ENCODE measurements at places on chromosomes 2 and 18. TPM values are rescaled to one million over a fixed set of nuclear protein-coding genes. Genes with fewer than 3 reads are reported as not detected.

Gene POTEI
- not detected for total RNA-seq

Gene RNASEH1
- 16.9 TPM for total RNA-seq

DNA sequence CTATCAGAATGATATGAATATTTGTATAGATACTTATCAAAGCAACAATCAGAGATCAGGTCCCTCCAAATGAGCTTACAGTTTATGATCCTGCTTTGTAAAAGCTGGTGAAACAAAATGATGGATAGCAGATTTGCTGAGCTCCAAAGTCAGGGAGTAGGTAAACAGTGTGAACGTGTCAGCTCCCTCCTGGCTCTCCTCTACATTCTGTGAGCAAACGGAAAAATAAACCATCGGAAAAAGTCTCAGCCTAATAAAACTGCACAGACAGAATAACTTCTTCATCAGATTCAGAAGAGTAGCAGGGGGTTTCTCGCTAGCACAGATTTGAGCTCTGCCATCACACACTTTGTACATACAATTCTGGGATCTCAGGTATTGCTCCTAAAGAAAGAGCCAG, 51.3 kb downstream of the BCL11A start:
- H3K4me1 ChIP-seq = peaks cover 14% of the 10 kb centered on the region
- no peak overlapping the region for H3K27ac ChIP-seq
- no peaks in the 10 kb centered on the region for H3K27me3 ChIP-seq
- H3K4me3 ChIP-seq = no peak overlapping the region
- DNase-seq = no peak

DNA sequence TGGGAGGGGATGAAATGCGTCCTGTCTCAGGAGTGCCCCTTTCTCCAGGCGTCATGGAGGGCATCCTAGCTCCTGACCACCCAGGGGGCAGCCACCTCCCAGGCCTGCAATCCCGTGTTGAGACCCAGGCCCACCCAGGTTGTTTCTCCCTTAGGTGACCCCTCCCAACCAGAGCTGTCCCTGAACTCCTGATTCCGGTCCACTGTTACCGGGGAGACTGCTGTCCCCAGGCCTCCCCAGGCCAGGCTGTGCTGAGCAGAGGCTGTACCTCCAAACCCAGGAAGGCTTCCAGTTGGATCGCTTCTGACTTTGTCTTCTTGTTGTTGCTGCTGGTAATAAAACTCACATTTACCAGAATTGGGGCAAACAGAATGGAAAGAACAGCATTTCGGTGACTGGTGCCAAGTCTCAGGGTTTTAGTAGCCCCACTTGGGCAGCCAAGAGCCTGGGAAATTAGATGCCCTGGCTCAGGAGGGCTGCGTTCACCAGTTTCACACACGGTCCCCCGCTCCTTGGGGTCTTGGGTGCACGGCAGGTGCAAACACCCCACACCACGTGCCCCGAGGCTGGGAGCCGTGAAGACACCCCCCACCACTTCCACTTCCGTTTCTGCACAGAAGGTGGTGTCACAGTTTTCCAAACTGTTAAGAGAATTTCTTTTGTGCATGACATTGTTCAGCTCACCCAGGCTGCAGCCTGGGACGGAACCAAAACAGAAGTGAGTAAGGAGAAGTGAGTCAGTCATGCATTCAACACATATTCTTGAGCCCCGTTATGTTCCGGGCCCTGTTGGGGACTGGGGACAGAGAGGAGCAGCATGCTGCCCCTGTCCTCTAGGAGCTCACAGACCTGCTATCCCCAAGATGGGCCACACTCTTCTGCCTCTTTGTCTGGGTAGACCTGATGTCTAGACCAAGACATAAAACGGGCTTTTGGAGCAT, 29.4 kb downstream of the ITM2C start:
- no peaks in the 10 kb centered on the region for H3K4me1 ChIP-seq
- H3K27ac ChIP-seq = no peak overlapping the region
- H3K4me3 ChIP-seq = no peak overlapping the region
- H3K36me3 ChIP-seq = no peaks in the 10 kb centered on the region
- H3K27me3 ChIP-seq = no peaks in the 10 kb centered on the region

GRCh38 chr2:133414486-133415209, 153.6 kb downstream of the NCKAP5 start:
- no peaks in the 10 kb centered on the region for H3K4me1 ChIP-seq
- H3K36me3 ChIP-seq = no peaks in the 10 kb centered on the region
- H3K4me3 ChIP-seq = no peak overlapping the region
- DNase-seq = no peak
- H3K27me3 ChIP-seq = no peaks in the 10 kb centered on the region

DNA sequence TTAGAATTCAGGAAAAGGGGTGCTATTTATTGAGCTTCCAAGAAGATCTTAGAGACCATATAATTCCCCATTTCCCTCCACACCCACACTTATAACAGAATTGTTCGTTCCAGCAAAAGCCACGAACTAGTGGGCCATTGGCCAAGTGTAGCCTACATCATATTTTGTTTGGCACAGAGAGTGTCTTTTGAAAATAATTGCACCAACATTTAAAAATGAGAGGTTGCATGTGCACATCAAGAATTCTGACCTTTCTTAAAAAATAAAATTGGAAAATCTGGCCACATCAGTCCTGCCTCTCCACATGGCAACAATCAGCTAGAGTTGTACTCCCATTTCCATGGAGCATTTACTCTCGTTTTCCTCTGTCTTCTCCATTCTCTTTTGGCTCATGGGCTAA, 655.5 kb upstream of the FANCL start:
- H3K4me1 ChIP-seq = peaks cover 9% of the 10 kb centered on the region
- no peak overlapping the region for H3K27ac ChIP-seq
- H3K36me3 ChIP-seq = no peaks in the 10 kb centered on the region

DNA sequence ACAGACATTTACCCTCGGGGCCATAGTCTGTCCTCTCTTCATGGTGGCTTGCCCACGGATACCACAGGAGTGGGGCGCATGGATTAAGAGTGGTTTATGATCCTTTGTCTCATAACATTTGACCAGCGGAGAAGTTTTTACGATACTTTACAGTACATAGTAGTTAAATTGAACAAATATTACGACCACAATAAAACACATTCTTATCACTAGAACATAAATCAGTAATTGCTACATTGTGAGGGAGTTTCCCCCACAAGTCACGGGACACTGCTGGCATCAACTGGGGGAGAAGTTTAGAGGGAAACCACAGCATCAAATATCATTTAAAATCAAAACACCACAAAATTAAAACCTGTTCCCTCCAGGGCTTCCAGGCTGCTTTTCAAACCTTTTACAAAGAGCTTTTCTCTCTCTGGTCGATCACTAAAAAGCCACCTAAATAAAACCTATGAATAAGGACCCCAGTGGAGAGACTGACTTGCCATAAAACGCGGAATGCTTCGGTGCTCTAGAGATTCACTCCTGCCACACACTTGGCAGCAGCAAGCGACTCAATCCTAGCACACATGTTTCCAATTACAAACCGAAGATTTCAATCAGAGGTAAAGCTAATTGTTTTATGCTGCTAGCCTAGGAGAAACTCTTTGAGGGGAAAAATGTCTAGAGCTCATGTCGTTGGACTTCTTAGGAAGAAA, 173.7 kb upstream of the HNRNPA3 start:
- H3K4me3 ChIP-seq = no peak overlapping the region
- no peaks in the 10 kb centered on the region for H3K27me3 ChIP-seq
- DNase-seq = no peak
- no peaks in the 10 kb centered on the region for H3K36me3 ChIP-seq

DNA sequence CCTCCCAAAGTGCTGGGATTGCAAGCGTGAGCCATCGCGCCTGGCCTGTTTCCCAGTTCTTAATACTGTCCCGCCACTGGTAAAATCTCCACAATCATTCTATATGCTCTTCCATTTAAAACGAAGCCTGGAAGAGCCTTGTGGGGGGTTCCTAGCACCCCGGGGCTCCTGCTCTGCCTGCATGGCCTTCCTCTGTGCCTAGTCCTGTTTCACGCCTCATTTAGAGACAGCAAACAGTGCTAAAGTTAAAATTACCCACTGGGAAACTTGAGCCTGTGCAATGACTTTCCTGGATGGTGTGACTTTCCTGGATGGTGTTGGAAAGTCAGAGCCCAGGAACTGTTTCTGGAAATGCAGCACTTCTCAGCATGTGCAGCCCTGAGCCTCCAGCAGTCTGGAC, 55.0 kb downstream of the INPP5D start:
- no peaks in the 10 kb centered on the region for H3K4me1 ChIP-seq
- no peak for DNase-seq
- no peak overlapping the region for H3K27ac ChIP-seq
- H3K4me3 ChIP-seq = no peak overlapping the region

GRCh38 chr2:73841912-73842738, 13.4 kb downstream of the STAMBP start:
- H3K4me3 ChIP-seq = no peak overlapping the region
- peaks cover 32% of the 10 kb centered on the region for H3K36me3 ChIP-seq
- no peak overlapping the region for H3K27ac ChIP-seq
